ENCODE measurements at places on chromosomes 12 and 14.

GRCh38 chr12:62659453-62660295, 193.0 kb downstream of the MON2 start:
- DNase-seq: no peak

- DNase-seq: no peak
These were observed 926 bp downstream of the HRK start for GRCh38 chr12:116880213-116880816.

DNA sequence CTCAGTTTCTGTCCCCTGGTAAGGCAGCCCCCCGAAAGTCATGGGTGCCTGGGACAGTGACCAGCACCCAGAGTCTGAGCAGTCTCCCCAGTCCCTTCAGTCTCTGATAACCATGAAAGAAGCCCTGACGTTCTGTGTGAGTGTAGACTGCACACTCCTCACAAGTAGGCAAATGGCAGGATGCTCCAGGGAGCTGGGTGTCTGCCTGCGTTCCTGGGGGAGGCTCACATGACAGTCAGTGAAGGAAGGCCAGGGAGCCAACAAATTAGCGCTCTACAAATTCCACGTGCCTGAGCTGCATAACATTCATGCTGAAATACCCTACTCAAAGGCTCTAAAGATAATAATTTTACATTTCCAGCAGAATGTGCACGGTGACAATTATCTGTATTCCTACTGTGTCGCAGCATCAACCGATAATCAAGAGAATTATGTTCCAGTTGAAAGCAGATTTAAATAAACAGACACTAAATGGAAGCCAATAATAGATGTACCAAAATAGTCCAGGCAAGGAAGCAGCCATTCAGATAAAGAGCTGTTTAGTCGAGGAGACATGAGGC, 56.3 kb downstream of the ASCL1 start:
- no peak for DNase-seq

GRCh38 chr14:61472801-61473376, 151.5 kb downstream of the PRKCH start:
- no peak for DNase-seq

- DNase-seq: no peak
These were observed 44.2 kb downstream of the SOCS2 start for GRCh38 chr12:93616584-93617101.

- DNase-seq: no peak
These were observed 242.6 kb downstream of the CPNE8 start for GRCh38 chr12:38662829-38663228.

- no peak for DNase-seq
These were observed 285.9 kb upstream of the TMPO start for GRCh38 chr12:98229540-98229924.

- no peak for DNase-seq
These were observed 49.9 kb upstream of the PLEKHG3 start for GRCh38 chr14:64654246-64654900.

- peak; percentile 91 for DNase-seq
These were observed 77.2 kb downstream of the ARL6IP4 start for GRCh38 chr12:123057513-123058265.

GRCh38 chr12:3275171-3276041, 198.2 kb downstream of the TSPAN9 start:
- peak; percentile 74 for DNase-seq

DNA sequence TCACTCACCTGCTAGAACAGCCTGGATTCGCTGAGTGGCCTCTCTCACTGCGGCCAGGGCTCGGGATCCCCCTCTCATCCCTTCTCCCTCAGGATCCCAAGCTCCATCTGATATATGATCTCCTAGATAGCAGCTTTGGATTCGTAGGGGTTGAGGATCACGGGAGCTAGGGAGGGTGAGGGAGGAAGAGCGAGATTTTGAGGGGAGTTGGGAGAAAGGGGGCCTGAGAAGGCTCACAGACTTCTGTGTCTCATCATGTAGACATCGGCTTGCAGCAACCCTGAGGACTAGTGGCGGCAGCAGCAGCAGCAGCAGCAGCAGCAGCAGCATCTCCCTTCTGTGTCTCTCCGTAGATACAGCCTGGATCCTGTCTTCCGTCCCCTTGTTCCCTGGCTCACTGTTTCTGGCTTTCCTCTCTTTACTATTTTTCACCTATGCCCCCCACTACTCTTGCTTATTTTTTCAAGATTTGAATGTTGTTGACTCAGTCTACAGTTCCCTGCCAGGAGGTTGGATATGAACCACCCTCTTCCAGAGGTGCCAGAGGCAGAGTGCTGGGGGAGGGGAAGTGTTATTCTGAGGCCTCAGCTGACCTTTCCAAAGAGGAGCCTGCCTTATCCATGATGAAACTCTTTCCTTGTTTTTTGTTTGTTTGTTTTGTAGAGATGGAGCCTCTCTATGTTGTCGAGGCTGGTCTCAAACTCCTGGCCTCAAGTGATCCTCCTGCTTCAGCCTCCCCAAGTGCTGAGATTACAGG, at the start of gene CIROP:
Gene CIROP (minus strand): TSS at position 399 of the 757 bp plus-strand sequence. CDS start 69 bp downstream, at position 330.
- DNase-seq: no peak

- DNase-seq: peak; percentile 86
These were observed 141.1 kb downstream of the ALG10 start for GRCh38 chr12:34163443-34163842.

GRCh38 chr12:90010089-90010488, 301.5 kb upstream of the ATP2B1 start:
- no peak for DNase-seq

DNA sequence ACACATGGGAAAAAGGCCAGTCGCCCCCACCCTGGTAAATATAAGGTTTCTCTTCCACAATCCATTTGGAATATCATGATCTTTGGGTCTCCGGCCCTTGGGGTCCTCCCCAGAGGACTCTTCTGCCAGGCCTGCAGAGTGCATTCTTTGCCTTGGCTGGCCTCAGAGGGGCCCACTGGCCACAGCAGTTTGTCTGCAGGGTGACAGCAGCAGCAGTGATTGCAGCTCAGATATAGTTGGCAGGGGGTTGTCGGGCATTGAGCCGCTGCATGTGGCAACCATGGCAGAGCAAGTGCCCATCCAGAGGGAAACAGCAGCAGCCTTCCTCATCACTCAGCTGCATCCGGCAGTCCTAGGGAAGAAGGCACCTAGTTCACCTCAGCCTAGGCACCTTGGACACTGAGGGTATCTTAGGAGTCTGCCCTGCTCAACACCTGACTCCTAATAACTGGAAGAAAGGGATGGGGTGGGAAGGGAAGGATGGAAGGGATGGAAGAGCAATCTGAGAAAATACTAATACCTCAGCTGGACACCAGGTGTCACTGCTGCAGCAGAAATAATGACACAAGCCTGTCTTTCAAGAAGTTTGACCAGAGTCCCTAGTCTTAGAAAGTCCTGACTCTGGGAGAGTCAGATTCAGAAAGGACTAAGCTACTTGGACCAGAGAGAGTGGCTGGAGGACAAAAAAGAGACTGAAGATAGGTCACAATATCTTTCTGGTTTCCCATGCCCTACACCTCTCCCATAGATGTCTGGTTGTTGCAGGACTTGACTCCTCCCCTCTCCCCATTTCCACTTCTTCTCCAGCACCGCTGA, 8.9 kb downstream of the AJUBA start:
- peak; percentile 16 for DNase-seq

- no peak for DNase-seq
These were observed 22.9 kb upstream of the ARL1 start for GRCh38 chr12:101430456-101430855.

DNA sequence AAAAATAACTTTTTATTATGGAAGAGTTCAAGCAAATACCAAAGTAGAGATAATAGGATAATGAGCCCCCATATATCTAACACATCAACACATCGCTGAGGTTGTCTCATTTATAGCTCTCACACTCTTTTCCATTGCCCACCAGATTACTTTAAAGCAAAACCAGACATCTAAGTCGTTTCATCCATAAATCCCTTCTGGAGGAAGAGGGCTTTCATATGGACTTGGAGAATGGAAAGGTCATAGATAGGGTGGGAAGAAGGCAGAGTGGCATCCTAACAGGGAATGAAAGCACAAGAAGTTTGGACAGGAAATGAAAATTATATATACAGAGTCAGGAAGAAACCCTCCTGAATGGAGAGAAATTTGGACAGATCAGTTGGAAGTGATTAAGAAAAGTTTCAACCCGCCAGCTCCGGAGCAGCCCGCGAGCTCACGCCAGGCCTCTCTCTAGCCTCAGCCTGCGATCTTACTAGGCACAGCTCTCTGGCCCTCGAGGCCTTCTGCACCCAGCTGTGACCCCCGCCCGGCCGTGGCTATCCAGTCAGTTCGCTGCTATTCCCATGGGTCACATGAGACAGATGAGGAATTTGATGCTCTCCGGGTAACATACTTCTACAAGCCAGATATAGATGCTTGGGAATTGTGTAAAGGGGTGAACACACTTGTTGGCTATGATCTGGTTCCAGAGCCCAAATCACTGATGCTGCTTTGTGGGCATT, 48.4 kb upstream of the NID2 start:
- no peak for DNase-seq

DNA sequence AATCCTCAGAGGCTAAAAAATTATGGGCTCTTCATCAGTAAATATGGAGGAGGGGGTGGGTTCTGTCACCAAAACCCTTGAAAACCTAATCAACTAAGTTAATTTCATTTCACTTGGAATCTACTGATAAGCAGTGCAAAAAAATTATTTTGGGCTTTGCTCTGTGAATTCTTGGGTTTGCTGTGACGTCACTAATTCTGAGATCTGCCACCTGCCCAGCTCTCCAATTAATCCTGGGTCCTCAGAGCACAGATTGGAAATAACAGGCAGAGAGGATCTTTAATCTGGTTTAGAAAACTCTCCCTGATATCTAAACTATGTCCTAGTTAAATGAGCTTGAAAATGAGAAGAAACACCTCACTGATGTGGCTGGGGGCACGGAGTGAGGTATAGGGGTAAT, 903.2 kb downstream of the AACS start:
- DNase-seq: no peak

- DNase-seq: no peak
These were observed 19.6 kb downstream of the ASB2 start for GRCh38 chr14:93956514-93957332.

- no peak for DNase-seq
These were observed 47.3 kb upstream of the FOS start for GRCh38 chr14:75231320-75231719.

- no peak for DNase-seq
These were observed 1116.5 kb upstream of the TMEM132C start for GRCh38 chr12:127150479-127150878.

DNA sequence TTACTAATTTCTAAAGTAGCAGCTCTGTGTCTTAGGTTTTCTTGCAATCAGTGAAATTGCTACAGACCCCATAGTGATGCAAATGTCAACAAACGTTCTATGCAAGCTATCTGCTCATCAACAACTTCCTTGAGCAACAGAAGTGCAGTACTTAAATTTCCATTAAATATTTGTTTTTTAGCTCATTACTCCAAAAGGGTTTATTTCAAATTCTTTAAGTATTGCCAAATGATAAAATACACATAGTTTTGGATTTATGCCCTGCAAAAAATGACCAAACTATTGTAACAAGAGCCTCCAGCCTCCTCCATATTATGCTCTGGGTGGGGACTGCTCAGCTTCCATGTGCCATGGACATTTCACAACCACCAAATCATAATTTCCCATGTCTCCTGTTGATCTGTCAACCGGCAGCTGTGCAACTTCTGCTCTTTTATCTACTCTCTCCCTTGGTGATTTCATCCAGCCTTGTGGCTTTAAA, 4.4 kb downstream of the BDKRB1 start:
- no peak for DNase-seq

DNA sequence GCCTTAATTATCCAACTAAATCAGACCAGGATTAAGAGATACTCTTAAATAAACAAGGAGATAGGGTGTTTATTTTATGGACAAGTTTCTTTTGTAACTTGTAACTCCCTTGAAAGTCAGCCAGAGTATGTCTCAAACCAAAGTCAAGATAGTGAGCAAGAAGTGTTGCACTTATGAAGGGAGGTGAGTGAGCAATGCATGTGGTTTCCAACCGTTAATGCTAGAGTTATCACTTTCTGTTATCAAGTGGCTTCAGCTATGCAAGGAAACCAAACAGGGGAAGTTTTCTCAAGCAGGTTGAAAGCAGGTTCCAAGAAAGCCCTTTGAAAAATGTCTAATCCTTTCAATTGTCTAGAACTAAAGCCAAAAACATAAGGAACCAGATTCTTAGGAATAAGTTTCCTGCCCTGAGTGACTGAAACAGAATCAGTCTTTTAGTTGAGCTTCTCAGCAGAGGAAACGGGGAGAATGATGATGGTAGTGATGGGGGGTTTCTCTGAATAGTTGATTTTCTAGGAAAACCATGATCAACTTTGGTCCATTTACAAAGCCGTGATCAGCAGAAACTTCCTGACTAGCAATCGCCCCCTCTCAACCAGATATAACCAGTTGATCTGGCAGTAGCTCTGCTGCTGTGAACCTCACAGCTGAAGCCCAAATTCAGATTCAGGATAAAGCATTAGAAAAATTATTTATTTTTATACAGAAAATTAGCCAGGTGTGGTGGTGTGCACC, 128.4 kb downstream of the DAD1 start:
- no peak for DNase-seq

GRCh38 chr12:58888131-58888783, 32.0 kb downstream of the LRIG3 start:
- DNase-seq: peak; percentile 96

GRCh38 chr12:31318657-31319269, 7.2 kb downstream of the SINHCAF start:
- DNase-seq: no peak

GRCh38 chr12:119340578-119340977, 6.0 kb downstream of the CCDC60 start:
- DNase-seq: no peak

GRCh38 chr12:6392504-6392903, 8.5 kb downstream of the LTBR start:
- no peak for DNase-seq

DNA sequence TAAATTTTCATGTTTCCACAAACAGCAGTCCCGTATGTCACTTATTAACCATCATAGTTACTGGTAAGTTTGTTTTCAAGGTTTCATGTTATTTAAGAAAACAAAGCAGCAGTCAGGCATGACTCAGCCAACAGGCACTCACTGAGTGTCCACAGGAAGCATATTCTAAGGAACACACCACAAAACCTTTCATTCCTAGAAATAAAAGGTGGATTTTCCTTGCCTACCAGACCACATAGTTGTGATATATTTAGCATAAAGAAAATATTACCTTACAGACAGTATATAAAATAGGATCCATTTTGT, 143.3 kb upstream of the AVPR1A start:
- DNase-seq: no peak

DNA sequence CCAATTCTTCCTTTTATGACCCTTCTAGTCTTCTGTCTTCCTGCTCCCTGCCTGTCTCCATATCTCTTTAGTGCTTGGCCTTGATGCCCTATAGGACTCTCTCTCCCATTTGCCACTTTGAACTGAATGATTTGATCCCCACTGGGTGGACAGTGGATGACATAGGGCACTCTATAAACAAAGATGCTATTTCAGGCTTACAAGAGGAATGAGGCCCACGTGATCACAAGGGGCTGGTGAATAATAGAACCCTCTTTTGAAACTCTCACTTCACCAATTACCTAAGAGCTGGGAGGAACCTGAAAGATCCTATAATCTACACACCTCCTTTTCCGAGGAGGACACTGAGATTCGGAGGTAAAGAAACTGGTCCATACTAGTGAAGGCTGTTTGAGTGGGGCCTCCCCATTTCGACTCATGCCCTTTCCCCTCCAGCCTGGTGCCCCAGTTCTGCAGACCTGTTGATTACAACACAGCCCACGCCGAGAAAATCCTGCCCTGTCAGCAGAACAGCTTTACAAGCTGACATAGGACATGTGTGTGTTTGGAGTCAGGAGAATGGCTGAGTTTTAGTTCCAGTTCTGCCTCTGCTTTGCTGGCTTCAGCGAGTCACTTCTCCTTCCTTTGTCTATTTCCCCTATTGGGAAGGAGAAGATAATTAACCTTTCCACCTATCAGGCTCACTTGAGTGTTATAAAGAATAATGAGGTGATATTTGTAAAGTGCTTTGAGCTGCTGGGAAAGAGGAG, 400.3 kb downstream of the ZFP36L1 start:
- no peak for DNase-seq
